LoVo (cell line): ENCODE measurements at places on chromosomes 2 and 18.
A peak's percentile ranks its signal among the peaks of the same experiment; 100 is the strongest.

DNA sequence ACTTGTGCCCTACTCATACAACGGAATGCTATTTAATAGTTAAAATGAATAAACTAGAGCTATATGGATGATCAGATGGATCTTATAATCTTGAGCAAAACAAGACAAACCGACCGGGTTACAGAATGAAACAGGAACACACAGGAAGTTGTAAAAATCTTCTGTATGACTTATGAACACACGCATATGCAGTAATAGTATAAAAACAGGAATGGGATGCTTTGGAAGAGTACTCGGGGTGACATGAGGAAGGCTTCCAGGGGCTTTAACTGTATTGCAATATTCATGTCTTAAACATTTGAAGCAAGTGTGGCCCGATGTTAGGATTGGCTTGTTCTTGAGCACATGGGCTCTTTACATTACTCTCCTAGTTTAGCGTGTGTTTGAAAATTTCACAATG lies 14.9 kb upstream of the E2F6 start:
- no peak for DNase-seq

DNA sequence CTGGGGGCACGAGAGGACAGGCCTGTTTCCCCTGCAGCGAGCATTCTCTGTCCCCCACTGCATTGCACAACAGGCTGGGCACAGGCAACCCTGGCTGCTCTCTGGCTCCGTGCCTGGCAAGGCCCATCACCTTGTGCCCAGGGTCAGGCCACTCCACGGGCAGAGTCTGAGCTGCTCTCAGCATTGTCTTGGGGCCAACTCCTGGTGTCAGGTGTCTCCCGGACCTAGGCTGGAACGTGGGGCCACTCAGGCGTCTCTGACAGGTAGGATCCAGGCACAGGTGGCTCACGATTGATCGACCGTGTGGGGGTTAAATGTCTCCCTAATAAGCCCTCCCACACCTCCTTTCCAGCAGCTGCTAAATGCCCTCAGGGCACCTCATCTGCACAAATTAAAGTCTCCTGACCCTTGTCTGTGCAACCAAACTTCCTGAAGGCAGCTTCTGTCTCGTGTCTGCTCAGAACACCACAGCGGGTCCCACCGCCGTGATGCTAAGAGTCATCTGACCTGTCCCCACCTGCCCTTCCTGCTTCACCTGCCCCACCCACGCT lies 66.6 kb upstream of the GPC1 start:
- DNase-seq = peak; percentile 11

DNA sequence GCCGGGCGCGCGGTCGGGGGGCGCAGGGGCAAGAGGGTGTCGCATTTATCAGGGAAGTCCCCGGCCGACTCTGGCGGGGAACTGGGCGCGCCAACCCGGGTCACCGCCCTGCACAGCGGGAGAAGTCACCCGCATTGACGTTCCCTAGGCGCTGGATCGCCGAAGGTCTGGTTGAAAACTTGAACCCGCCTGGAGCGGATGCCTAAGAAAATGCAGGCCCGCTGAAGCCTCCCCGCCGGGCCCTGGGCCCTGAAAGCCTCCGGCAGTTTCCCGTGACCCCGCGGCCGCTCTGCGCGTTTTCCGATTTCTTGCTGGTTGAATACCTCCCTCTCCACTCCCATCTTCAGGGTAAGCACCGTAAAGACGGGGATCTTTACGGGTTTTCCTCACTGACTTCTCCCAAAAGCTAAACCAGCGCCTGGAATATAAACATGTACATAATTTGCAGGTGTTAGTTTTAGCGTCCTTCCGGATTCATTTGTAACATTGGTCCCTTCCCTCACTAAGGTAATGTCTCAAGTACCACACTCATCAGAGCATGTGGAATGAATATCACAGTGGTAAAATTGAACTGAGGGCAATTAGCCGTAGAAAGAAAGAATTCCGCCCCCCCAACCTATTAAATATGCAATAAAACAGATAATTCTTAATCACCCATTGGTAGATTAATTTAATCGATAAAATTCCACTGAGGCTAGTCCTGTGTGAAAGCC lies 675 bp upstream of the SPIRE1 start:
- peak; percentile 28 for DNase-seq

DNA sequence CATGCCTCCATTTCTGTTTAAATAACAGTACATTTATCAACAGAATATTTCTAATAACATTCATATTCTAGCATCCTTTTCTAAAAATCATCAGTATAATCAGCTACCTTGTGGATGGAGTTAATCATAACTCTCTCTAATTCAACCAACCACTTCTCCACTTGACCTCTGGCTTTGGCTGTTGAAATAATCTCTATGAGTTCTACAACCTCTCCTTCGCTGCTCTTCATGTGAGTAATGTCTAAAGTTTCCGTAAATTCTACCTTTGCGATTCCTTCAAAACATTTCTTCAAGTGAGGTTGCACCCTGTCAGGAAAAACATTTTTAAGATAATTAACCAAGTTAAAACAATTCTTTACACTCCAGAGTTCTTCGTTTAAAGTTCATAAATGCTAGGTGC lies 134.2 kb downstream of the DNAH7 start:
- DNase-seq = no peak

DNA sequence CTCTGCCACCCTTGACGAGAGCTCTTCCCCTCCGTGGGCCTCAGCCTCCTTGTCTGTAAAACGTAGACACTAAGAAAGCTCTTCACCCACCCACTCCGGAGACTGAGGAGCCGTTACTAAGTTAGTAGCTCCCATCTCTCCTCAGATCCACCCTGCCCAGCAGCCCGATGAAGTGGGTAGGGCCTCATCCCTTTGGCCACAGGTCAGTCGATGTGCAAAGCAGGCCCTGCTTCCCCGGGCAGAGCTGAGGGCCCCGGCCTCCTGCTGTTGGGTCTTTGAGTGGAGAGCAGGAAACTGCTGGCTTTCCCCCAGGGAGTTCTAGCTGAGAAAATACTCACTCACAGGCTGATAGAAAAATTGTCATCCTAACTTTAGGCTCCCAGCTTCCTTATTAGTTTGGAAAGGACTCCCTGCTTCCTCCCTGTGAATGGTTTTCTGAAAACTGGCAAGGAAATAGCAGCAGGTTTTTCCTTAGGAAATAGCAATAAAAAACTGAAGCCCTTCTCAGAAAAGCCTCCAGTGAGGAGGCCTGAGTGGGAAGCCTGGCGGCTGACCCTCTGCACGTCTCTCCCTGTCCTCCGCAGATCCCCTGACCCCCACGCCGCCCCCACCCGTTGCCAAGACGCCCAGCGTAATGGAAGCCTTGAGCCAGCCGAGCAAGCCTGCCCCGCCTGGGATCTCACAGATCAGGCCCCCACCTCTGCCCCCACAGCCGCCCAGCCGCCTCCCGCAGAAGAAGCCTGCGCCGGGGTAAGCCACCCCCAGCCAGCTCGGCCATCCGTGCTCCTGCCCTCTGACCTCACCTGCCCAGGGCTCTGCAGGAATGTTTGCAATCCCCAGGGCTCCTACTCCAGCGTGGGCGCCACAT lies 30.2 kb downstream of the ITGB1BP1 start:
- DNase-seq = no peak

DNA sequence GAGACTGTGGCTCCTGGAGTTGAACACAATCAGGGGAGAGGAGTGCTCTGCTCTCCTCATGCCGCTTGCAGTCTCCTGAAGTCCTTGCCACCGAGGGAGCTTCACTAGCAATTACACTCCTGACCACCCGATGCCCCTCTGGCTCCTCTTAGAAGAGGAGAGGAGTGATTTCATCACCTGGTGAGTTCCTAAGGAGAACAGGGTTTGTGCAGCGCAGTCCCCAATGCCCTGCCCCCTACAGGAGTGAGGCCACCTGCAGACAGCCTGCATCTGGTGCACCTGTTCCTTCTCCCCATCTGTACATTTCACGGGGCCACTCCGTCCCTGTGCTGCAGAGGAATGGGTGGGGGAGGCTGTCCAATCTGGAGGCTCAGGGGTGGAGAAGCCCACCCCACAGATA lies 267.2 kb downstream of the HRH4 start:
- DNase-seq = no peak

DNA sequence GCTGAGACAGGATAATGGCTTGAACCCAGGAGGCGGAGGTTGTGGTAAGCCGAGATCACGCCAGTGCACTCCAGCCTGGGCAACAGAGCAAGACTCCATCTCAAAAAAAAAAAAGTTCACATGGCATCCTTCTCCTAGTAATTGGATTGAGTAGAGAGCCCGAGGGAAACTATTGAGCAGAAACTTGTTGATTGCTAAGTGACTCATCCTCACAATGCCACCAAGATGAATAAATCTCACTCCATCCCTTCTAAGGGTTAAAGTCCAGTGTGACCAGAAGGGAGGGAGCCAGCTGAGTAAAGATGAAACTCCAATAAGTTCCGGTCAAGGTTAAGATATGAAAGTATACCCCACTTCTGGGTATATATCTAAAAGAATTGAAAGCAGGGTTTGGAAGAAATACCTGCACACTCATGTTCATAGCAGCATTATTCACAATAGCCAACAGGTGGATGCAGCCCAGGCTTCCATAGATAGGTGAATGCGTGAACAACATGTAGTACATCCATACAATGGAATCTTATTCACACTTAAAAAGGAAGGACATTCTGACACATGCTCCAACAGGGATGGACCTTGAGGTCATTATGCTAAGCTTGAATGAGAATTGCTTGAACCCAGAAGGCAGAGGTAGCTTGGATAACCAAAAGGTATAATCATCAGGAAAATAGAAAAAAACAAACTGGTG lies 13.0 kb upstream of the FHL2 start:
- DNase-seq = peak; percentile 77

DNA sequence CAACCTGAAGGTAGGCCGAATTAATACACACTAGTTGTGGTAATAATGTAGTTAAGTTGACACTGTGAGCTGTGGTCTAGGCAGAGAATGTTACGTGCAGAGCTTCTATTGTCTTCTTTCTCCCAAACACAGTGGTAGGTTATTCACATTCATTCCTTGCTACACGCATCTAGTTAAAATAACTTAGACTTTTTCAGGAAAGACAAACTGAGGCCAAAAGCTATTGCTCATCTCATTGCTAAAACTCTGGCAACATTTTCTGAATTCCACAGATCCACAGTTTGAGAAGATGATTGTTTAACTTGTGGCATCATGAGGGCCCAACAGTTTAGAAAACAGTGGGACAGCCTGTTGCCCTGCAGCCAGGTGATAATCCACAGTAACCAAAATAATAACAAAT lies 850.4 kb upstream of the FSHR start:
- no peak for DNase-seq

- no peak for DNase-seq
Observed at GRCh38 chr2:136297994-136298393, 180.0 kb upstream of the CXCR4 start.

DNA sequence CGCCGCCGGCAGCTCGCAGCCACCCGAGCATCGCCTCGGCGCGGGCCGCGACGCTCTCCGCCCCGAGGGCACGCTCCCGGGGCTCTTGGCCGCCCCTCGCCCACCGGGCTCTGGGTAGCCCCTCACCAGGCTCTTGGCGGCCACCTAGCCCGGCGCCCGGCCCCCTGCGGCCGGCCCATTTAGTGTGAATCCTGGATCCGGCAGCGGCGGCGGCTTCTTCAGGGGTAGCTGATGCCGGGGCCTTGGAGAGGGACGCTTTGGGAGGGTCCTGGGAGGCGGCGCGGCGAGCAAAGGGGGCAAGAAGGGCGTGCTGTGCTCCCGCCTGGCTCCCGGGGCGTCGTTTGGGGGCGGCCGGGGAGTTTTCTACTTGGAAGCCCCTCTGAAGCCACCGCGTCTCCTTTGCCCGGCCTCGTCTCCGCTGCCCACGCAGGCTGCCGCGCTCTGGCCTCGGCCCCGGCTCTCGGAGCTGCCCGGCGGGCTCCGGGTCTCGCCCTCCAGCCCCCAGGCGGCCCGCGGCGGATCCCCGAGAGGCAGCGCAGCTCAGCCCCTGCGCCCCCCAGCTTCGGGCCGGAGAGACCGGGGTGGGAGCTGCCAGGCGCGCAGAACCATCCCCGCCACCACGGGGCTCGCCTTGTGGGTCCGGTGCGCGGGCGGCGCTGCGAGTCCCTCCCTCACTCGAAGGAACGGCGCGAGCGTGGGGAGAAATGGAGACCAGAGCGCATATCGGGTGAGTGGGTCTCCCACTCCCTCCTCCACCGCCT lies 509 bp downstream of the PIEZO2 start:
- DNase-seq = no peak

DNA sequence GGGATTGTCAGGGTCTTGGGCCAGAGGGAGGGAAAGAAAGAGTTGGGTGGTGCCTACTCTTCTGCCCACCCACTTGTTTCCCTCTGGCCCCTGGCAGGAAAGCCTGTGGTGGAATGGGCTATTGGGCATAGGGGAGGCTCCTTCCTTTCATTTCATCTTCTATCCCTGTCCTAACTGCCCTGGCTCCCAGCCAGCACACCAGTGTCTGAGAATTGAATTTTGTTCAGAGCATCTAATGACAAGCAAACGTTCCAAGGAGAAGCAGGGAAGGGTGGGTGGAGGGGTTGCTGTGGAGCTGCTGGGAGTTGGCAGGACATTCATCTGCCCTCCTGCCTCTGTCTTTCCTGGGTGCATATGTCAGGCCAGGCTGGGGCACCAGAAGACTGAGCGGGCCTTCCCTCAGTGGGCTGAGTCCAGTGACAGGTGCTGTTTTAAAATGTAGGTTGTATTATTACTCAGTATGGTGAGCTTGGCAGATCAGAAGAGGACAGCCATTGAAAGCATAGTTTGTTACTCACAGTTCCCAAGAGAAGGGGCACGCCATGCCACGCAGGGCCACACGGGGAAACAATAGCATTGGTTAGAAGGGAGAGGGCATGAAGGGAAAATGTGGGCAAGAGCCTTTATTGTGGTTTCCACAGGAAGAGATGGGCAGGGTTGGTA lies 171.9 kb downstream of the ACOXL start:
- no peak for DNase-seq

DNA sequence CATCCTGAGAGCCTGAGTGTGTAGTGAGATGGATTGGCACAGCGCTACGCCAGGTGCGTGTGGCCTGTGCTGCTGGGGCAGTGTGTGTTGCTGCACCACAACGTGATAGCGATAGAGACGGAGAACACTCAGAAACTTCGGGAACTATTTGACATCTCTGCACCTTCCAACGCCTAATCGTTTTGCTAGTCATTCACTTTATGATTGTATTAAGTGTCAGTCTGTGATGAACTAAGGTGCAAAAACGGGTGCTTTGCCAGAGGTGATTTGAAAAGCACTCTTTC lies 26.0 kb upstream of the IGFBP2 start:
- no peak for DNase-seq
